ENCODE measurements at places on chromosomes 5 and 9. TPM values are rescaled to one million over a fixed set of nuclear protein-coding genes. Genes with fewer than 3 reads are reported as not detected.

FOXD4L4 gene
- 0.16 TPM for total RNA-seq

PCDHGB7 gene
- total RNA-seq: 7.0 TPM

DNA sequence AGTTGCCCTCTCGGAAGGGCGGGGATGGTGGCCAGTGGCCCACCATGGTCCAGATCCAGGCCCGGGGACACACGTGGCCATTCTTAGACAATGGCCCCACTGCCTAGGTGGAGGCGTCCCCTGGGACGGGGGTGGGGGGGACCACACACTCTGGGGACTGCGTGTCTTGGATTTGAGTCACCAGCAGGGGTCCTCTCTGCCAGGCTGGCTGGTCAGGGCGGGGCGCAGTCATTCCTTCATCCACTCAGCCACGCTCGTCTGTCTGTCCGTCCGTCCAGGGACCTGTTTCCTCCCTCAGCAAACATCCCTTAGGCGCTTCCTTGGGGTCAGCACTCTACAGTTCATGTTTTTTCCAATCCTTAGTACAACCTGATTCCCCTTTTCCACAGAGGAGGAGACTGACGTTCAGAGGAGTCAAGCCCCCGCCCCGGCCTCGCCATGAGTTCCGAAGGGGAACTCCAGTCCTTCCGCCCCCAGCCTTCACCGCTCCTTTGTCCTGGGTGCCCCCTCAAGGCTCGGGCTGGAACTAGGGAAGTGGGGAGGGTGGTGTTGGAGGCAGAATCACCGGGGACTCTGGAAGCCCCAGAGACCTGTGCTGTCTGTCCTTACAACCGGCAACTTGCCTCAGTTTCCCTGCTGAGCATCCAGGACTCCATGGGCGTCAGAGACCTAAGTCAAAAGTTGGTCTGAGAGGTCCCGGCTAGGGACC, 276.6 kb upstream of the MVB12B start:
- DNase-seq: no peak

DNA sequence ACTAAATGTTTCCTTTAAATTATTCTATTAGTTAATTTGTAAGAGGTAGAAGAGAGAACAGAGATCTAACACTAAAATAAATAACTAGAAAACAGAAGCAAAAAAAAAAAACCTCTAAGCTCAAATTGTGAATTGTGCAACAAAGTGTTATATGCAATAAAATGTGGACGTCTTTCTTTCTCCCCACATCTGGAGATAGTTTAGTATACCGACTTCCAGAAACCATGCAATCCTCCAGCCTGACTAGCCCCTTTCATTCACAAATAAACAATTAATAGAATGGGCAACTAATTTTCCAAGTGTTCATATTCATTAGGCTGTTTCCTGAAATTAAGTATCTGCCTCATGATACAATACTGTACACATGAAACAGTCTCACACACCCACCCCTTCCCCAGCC, 258.5 kb downstream of the BNC2 start:
- DNase-seq: no peak

DNA sequence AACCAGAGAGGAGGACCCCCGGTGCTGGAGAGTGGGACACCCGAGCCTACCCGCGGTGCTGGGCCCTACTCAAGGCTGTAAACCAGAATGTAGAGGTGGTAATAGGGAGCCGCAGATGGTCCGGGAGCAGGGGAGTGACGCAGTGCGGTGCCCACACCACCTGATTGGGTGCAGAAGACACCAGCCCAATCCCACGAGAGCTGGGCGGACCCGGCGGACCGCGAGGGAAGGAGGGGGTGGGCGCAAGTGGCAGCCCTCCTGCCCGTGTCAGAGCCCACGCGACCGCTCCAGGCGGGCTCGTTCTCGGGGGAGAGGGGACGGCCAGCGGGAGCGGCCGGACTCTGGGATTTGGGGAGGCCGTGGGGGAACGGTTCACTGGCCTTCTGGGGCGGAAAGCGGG, 71.2 kb downstream of the C9orf50 start:
- no peak for DNase-seq

DNA sequence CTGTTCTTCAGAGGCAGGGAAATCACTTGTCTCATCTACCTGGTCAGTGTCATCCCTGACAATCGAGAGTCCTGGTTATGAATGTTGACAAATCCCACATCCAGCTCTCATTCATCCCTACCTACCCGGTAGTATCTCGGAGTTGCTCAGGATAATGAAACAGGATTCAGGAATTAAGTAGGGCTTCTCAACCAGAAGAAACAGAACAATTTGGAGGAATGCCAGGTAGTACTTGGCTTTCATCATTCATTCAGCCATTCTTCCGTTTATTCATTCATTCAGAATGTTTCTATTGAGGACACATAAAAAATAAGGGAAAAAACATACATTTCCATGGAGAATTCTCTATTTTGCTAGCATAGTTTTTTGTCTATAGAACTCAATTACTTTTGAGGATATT, 195.0 kb downstream of the ARHGEF28 start:
- no peak for DNase-seq

- DNase-seq: no peak
These were observed 82.5 kb downstream of the SEMA6A start for GRCh38 chr5:116492016-116492623.

DNA sequence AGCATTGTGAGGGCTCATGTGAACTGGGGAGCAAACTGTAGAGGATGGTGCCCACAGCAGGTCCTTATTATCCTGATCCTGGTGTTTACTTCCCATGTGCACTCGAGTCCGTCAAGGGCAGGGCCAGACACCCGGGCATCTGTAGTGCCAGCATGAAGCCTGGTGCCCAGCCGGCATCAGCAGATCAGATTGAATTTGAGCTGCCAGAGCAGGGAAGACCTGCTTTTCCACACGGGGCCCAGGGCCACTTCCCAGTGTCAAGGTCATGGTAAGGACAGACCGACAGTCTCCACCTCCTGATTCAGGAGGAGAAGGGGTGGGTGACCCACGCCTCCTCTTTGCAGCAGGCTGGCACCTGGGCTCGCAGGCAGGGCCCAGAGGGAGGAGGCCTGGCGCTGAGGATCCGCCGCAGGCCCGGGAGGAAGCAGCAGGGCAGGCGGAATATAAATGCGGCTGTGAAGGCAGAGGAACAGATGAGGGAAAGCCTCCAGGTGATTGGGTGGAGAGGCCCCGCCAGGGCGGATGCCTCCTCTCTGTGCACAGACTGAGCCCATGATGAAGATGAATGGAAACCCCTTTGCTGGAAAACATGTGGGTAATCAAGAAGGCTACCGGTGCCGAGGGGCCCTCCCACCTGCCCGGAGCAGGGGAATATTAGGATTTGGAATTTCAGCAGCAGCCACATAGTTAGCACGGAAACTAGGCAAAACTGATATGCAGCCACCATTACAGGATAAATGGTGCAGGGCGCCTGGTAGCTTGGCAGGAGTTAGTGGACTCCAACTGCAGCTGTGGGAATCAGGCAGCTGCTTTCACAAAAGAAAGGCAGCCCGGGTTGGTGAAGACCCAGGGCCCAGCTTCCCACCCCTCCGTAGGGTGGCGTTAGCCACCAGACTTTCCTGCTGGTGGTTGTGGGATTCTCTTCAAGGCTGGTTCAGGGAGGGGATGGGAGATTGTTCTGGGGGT, 114.9 kb downstream of the GAPVD1 start:
- DNase-seq: no peak

- no peak for DNase-seq
These were observed 29.9 kb upstream of the PDE4D start for GRCh38 chr5:59923465-59923864.
